ENCODE measurements at places on chromosomes 4 and X.
A peak's percentile ranks its signal among the peaks of the same experiment; 100 is the strongest.

DNA sequence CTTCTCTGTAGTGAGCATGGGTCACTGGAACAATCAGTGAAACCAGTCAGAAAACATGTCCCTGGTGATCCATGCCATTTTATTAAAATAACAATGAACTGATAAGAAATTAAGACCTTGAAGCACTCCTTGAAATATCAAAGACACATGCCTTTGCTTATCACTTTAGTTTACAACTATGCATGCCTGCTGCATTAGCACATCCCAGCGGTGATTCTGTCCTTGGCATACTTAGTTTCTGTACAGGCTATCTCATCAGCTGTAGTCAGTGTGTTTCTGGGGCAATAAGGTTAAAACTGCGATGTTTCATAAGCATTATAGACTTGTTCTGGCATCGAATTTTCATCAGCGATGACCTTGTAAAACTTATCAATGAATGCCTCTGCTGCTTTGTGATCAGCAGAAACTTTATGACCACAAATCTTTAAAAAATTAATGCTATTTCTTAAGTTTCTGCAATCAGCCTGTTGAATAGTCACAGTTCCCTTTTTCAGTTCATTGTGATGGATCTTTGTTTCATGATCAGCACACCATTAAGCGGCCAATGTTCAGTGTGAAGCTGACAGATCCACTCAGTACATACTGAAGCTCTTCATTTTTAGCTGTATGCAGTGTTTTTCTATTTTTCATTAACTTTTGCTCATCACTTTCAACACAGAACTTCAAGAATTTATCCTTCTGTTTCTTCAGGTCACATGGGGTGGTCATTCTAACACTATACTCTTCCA is 150.5 kb downstream of the RNF150 start:
- DNase-seq, result no peak
- H3K4me1 ChIP-seq, result no peaks in the 10 kb centered on the region
- H3K27ac ChIP-seq, result no peak overlapping the region
- H3K36me3 ChIP-seq, result no peaks in the 10 kb centered on the region

DNA sequence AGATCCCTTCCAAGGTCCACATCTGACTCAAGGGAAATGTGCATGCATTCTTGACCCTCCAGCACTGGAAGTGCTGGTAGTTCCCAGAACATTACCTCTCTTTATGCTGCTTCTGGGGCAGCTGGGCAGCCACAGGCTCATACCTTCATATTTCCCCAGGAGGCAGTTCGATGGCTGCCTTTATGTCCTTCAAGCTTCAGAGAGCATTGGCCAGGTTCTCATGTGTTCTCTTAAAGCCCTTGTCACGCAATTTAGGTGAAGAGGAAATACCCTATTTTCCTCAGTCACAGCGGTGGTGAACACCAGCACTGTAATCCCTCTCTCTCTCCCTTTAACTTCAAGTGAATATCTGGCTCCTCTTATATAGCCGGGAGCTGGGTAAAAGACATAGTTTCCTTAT is 134.3 kb downstream of the MID1IP1 start:
- H3K4me3 ChIP-seq, result no peak overlapping the region
- no peak for DNase-seq
- H3K27me3 ChIP-seq, result no peaks in the 10 kb centered on the region
- H3K4me1 ChIP-seq, result no peaks in the 10 kb centered on the region

GRCh38 chrX:149495573-149496071 is 9.5 kb downstream of the IDS start:
- H3K27ac ChIP-seq, result peak overlapping the region; percentile 84
- H3K27me3 ChIP-seq, result no peaks in the 10 kb centered on the region
- peaks cover 38% of the 10 kb centered on the region for H3K4me1 ChIP-seq
- H3K36me3 ChIP-seq, result peaks cover 28% of the 10 kb centered on the region

DNA sequence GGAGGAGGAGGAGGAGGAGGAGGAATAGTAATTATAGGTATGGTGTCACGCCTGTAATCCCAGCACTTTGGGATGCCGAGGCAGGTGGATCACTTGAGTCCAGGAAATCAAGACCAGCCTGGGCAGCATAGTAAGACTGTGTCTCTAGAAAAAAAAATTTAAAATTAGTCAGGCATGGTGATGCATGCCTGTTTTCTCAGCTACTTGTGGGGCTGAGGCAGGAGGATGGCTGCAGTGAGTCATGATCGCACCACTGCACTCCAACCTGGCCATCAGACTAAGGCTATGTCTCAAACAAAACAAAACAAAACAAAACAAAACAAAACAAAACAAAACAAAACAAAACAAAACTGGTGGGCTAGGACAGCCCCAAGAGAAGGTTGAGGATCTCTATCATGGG is 3.0 kb downstream of the STARD8 start:
- H3K36me3 ChIP-seq, result no peaks in the 10 kb centered on the region
- peak; percentile 33 for DNase-seq
- no peaks in the 10 kb centered on the region for H3K27me3 ChIP-seq

GRCh38 chrX:39481621-39482020 is 616.1 kb downstream of the BCOR start:
- no peaks in the 10 kb centered on the region for H3K27me3 ChIP-seq
- H3K36me3 ChIP-seq, result no peaks in the 10 kb centered on the region
- no peak for DNase-seq
- H3K27ac ChIP-seq, result no peak overlapping the region
- no peaks in the 10 kb centered on the region for H3K4me1 ChIP-seq

DNA sequence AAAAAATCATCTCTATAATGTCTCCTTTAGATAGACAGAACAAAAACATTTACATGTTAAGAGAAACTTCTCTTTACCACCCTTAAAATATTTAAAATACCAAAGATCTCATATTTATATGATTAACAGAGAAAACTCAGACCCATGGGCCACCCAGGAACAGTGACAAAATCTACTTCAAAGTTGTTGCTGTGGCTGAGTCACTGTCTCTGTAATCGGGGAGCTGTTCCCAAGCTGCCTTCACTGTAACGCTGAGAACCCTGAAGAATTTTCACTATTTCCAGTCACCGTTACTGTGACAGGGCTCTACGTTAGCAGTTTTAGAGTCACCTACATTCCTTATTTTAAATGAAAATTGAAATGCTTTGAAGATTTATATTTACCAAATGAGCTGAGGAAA is 9.0 kb upstream of the DAPP1 start:
- DNase-seq, result no peak
- no peak overlapping the region for H3K4me3 ChIP-seq
- H3K27ac ChIP-seq, result no peak overlapping the region
- H3K4me1 ChIP-seq, result no peaks in the 10 kb centered on the region

GRCh38 chr4:127120441-127121090 is 512.2 kb upstream of the INTU start:
- H3K27me3 ChIP-seq, result no peaks in the 10 kb centered on the region
- H3K4me1 ChIP-seq, result no peaks in the 10 kb centered on the region
- no peak overlapping the region for H3K4me3 ChIP-seq
- H3K27ac ChIP-seq, result no peak overlapping the region
- no peaks in the 10 kb centered on the region for H3K36me3 ChIP-seq
- no peak for DNase-seq

DNA sequence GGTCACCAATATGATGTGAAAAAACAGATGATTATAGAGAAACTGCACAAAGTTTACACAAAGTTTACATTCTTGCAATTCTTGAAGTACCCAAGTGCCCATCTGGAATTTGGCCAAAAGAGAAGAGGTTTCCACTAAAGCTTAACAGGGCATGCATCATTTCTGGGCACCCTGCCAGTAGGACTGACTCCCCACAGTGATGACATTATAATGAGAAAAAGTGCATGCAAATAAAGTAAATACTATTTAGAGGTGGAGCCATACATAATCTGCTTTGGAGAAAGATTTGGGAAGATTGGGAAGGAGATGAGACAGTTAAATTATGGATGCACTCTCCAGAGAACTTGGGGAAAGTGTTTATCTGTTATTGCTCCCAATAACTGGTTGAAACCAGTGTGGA is 93.7 kb upstream of the TRPC3 start:
- H3K27me3 ChIP-seq, result no peaks in the 10 kb centered on the region
- H3K27ac ChIP-seq, result no peak overlapping the region
- H3K4me1 ChIP-seq, result no peaks in the 10 kb centered on the region
- no peak overlapping the region for H3K4me3 ChIP-seq

DNA sequence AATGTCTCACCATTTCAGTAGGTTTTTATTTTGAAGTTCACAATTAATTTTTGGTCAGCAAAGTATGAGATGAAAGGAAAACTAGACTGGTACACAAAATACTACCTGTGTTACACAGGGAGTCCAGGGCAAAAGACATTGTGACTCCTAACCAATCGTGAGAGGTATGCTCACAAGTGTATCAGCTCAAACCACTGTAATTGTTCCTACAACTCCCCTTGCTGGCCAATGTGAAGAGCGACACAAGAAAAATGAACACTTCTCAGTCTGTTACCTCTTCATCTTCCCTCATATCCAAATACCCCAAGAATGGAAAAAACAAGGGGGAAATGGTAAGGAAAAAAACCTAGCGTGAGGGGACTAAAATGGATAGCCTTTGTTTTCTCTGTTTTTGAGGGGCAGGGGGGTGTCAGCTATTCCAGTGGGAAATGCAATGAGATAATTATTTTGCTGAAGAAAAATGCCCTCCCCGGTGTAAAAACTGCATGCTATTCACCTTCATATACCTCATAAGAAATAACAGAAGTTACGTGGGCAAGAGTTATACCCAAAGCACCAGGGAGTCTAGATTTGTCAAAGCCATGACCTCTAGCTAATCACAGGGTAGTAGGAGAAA is 30.6 kb upstream of the NSUN7 start:
- H3K4me3 ChIP-seq, result no peak overlapping the region
- no peaks in the 10 kb centered on the region for H3K36me3 ChIP-seq
- no peak overlapping the region for H3K27ac ChIP-seq
- peaks cover 7% of the 10 kb centered on the region for H3K4me1 ChIP-seq

GRCh38 chrX:14030174-14030530 is 460 bp upstream of the GEMIN8 start:
- H3K27me3 ChIP-seq, result no peaks in the 10 kb centered on the region
- H3K36me3 ChIP-seq, result no peaks in the 10 kb centered on the region

GRCh38 chrX:12885508-12885907 is 18.6 kb downstream of the TLR7 start:
- no peak overlapping the region for H3K4me3 ChIP-seq
- H3K27me3 ChIP-seq, result no peaks in the 10 kb centered on the region
- DNase-seq, result no peak
- no peaks in the 10 kb centered on the region for H3K4me1 ChIP-seq

DNA sequence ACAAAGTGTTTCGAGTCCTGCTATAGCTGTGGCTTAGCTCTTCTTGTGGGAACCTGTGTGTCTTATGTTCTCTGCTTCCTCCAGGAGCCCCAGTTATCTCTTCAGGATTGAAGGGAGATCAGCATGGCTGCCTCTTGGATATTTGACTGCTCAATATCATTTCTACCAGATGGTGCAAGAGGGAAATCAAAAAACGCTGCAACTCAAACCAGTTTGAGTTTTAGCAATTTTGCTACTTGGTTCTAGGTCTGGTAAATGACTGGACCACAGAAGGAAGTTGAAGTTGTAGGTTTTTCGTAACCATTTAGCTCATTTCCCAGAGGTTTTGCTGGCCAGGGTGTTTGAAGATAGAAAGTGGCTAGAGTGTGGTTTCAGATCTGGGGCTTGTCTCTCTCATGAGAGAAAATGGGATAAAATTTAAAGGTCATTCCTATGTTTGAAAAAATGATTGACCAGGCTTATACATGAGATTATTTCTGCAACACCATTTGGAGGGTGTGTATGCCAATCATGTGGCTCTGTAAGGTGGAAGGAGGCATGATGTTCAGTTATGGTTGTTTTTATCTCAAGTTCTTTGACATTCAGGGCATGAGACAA is 210.4 kb downstream of the SPRY1 start:
- H3K4me1 ChIP-seq, result no peaks in the 10 kb centered on the region
- no peak overlapping the region for H3K27ac ChIP-seq
- H3K27me3 ChIP-seq, result no peaks in the 10 kb centered on the region
- H3K4me3 ChIP-seq, result no peak overlapping the region
